ENCODE measurements at places on chromosomes 12 and 14.

DNA sequence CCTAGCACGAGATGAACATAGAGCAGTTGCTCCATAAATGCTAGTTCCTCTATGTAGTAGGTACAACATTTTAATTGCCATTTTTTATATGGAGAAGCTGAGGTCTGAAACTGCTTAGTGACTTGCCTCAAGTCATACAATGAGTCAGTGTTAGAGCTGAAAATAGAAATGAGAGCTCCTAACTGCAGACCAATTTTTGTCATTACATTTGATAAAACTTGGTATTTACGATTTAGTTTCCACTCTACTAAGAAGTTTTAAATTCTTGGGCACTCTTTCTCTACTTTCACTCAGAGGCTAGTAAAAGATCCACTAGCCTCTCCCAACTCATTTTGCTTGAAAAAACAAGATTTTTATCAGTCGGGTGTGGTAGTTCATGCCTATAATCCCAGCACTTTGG lies 8.1 kb upstream of the TMED10 start:
- DNase-seq, result no peak

GRCh38 chr12:64395739-64396138 lies 5.2 kb upstream of the C12orf56 start:
- DNase-seq, result no peak

GRCh38 chr12:90042920-90043641 lies 334.4 kb upstream of the ATP2B1 start:
- DNase-seq, result no peak

GRCh38 chr12:95674631-95675030 lies 115.9 kb downstream of the NTN4 start:
- DNase-seq, result peak; percentile 75

GRCh38 chr14:91754819-91755218 lies 22.9 kb upstream of the CATSPERB start:
- DNase-seq, result no peak

- DNase-seq, result no peak
These were observed 65.0 kb downstream of the CHGA start for GRCh38 chr14:92987713-92988510.

DNA sequence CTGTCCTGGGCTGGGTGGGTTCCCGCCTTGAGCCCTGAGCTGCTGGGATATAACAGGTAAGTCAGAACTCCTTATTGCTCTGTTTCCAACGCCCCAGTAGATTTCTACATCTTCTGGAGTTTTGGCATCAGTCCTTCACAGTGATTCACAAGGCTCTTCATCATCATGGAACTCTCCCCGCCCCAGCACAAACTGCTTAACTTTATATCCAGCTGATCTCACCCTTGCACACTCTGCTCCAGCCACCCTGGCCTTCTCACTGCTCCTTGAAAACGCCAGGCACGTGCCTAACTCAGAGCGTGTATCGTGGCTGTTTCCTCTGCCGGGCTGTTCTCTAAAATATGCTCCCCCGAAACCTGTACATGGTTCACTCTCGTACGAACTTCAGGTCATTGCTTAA lies 264.9 kb downstream of the NOVA1 start:
- no peak for DNase-seq

DNA sequence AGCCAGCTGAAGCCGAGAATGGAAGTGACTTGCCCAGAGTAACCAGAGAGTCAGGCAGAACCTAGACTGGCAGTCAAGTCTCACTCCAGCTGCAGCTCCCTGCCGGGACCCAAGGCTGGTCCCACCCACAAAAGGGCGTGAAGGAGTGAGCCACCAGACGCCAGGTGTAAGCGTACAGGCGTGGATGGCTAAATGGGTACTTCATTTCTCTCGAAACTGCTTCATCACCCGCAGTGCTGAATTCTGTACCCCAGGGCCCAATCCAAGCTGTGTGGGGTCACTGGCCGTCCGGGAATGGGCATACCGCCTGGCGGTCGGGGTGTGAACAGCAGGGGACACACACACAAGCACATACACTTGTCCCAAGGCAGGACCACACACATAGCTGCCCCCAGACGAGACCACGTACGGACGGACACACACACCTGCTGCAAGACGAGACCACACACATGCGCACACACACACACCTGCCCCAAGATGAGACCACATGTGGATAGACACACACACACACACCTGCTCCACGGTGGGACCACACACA lies 34.8 kb downstream of the DEGS2 start:
- peak; percentile 84 for DNase-seq

DNA sequence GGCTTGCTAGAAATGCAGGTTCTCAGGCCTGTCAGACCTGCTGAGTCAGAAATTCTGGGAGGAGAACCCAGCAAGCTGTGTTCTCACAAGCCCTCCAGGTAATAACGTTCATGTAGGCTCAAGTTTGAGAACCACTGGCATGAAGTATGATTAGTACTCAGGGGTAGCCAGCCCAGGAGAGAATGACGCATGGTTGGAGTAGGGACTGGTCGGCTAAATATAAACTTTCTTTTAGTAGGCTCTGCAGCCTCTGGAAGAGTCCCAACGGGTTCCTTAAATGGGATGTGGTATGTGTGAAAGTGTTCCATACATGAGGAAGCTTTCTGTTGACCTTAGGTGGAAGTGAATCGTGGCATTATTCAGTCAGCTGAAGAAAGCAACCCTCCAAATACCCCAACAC lies 209.3 kb downstream of the SLC41A2 start:
- DNase-seq, result no peak

- DNase-seq, result no peak
These were observed 171.5 kb upstream of the PRICKLE1 start for GRCh38 chr12:42761086-42761485.

DNA sequence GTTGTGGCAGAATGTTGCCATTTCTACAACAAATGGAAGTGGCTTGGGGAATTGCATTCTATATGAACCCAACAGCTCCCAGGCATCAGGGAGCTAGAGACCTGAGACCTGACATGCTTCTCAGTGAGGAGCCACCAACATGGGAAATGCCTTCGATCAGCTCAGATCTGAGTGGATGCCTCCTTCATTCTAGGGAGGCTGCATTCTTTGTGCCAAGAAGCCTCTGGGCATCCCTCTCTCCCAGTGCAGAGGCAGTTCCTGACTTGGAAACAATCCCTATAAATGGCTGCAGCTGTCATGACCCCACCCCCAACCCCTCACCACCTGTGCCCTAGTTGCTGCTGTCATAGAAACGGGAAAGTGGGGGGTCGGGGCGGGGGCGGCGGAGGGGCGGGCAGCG lies 196.3 kb downstream of the PPM1H start:
- DNase-seq, result no peak

DNA sequence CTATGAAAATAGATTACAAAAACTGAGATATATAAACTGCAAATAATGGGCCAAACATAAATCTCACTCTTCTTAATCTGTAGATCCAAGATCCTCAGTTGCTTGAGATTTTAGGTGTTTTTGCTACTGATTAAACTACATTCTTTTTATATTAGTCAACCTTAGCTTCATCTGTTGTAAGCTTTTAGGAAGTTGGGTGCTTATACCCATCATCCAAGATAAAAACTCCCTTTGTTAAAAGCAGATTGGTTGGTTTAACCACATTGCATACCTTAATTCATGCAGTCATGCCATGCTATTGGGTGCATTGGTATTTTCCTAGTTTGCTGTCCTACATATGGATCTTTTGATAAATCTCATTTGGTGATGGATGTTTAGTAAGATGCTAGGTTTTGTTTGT lies 46.2 kb upstream of the DIP2B start:
- no peak for DNase-seq

DNA sequence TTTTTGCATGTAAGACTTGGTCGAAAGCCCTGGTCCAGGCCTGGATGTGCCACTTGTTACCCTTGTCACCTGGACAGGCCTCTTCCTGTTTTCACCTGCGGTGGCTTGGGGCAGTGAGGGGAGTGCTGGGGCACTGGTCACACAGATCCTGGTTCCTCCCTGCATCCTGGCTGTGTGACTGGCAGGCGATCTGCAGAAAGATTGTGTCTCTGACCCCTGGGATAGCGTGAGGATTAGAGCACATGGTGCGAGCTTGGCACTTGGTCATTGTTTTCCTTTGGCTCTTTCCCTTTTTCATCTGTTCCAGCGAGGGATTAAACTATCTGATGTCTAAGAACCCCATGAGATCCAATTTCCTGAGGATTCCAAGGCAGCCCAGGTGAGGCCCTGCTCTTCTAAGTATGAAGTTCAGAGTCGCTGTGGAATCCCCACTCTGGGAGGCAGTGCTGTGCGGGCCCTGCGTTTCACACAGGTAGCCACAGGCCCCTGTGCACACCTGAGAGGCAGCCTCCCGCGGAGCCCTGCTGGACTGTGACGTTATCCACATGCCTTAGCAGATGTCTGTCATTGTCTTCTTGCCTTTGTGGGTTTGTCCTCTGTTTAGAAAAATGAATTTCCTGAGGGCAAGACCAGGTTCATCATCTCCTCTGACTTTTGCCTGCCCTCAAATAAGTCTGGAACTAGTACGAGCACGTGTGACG lies 288.4 kb downstream of the CACNA1C start:
- no peak for DNase-seq

- DNase-seq, result no peak
These were observed 90.2 kb downstream of the KDM2B start for GRCh38 chr12:121490401-121491281.

DNA sequence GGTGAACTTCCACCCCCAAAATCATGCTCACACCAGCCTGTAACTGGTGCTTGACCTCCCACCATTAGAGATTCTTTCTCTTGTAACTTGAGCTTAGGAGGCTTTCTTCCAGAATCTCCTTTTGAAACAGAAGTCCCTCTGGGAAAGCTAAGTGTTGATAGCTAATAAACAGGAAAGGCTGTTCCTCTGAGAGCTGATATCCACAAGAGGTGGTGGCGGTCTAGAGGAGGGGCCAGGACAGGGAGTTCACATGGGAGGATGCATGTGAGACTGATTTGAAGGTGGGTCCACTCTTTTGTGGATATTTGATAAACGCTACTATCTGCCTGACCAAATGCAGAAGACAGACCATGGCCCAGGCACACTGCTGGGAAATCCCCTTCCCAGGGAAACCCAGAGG lies 10.2 kb upstream of the PRMT8 start:
- no peak for DNase-seq

DNA sequence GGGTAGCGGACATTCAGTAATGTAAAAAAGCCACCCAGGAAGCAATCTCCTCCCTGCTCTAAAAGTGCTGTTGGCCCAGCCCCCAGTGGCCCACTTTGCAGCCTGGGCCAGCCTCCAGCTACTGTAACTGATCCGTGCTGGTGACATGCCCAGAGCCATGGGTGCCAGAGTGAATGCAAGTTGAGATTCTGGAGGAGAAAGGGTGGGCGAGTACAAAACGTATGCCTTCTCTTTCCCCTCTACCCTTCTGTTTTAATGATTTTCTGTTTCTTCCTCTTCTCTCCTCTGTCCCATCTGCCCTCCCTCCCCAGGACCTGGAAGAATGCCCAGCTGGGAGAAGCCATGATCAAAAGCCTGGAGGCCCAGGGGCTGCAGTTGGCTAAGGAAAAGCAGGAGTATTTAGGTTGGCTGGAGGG lies 16.9 kb downstream of the PLEKHD1 start:
- DNase-seq, result no peak

DNA sequence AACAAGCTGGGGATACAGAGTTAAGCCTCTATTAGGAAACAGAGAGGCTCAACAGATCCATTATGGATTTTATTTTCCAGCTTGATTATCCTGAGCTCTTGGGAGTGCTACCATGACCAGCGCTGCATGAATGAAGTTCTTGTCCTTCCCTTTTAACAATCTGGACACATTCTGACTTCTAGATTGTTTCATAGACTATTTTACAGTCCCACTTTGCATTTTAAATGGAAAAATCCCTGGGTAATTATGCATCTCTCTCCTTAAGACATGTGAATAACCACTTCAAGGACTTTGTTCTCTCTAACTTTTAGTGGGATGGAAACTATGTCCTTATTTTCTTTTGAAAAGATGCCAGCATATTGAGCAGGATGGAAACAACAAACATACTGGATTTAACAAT lies 2.0 kb downstream of the CCDC198 start:
- no peak for DNase-seq

DNA sequence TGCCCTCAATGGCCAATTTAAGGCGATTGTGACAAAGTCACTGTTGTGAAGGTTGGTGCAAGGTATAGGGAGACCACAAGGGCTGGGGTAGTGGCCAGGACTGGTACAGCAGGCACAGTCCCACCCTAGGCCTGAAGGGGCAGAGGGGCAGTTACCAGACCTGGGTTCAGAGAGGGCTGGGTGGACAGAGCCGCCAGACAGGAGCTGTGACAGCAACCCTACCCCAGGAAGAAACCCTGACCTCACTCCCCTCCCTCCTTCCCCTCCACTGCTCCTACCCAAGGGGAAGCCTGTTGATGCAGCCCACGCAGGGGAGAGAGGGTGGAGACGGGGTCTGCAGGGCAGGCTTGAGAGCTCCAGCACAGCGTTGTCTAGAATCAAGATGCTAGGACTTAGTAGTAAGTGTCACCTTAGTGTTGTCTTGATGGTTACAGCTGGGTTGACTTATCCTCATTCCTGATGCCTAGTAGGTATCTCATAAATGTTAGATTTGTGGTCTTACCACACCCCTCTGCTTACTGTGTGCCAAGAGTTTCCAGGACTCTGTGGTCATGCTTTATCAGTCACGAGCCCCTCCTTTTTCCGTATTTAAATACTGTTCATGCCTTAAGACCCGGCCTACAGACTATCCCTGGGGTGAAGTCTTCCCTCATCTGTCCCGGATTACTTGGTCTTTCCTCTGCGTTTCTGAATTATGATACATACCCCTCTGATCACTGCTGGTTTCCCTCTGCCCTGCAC lies 14.4 kb downstream of the EML1 start:
- no peak for DNase-seq

GRCh38 chr14:63432228-63432627 lies 110.9 kb downstream of the PPP2R5E start:
- no peak for DNase-seq

DNA sequence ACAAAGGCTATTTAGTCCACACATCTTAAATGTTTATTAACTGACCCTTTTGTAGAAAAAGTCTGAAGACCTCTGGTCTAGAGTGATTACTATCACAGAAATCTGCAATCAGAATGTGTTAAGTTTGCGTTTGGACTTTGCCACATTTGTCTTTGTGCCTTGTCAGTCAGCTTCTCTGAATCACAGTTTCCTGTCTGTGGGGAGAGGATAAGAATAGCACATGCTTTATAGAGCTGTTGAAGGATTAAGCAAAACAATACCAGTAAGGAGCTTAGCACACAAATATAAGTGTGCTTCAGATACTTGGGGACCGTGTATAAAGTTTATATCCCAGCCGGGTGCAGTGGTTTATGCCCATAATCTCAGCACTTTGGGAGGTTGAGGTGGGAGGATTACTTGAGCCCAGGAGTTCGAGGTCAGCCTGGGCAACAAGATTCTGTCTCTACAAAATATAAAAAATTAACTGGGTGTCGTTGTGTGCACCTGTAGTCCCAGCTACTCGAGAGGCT lies 63.0 kb upstream of the BTG1 start:
- peak; percentile 62 for DNase-seq

- DNase-seq, result peak; percentile 67
These were observed 4.6 kb downstream of the MTRFR start for GRCh38 chr12:123237646-123238329.

DNA sequence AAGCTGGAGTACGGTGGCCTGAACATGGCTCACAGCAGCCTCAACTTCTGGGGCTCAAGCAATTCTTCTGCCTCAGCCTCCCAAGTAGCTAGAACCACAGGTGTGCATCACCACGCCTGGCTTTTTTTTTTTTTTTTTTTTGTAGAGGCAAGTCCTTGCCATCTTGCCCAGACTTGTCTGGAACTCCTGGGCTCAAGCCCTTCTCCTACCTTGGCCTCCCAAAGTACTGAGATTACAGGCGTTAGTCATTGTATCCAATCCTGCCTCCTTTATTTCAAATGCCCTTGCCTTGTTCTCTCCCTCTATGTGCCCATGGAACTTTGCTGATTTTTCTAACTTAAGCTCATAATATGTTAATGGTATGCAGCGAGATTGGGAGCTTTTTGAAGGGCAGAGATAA lies 49.2 kb upstream of the PRICKLE1 start:
- DNase-seq, result no peak

GRCh38 chr12:5745251-5745888 lies 199.7 kb downstream of the ANO2 start:
- peak; percentile 78 for DNase-seq

All from RPMI8226 (cell line).